ENCODE measurements at places on chromosomes 1 and 21.

DNA sequence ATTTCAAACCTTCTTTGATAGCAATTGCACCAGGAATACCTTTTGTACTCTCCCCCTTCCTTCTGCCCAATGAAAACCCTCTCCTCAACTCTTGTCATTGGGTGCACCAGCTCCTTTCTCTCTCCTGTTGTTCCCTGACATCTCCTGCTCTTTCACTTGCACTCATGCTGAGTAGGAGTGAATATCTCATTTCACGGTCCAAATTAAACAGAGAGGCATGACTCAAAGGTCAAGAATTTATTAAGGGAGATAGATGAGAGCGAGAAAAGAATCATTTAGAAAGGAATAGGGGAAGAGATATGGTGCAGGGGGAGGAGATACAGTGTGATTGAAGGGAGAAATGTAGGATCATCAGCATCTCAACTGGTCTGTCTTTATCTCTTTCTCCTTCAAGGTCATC is 22.1 kb downstream of the AIM2 start:
- DNase-seq = no peak

DNA sequence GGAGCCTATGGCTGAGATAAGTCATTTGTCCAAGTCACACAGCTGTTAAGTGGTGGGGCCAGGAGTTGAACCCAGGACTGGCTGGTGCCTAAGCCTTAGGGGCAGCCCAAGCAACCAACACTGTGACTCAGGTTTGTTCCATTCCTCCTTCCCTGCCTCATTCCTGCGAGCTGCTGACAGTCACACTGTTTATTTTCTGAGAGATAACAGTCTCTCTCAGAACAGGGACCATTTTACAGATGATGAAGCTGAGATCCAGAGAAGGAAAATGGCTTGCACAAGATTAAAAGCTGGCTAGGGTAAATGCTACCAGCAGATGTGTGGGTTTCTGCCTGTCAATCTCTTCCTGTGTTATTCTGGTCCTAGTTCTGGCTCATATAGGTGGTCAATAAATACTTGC is 24.3 kb upstream of the TCEA3 start:
- DNase-seq = no peak

- DNase-seq = no peak
Observed at GRCh38 chr21:28783641-28784185, 209.0 kb downstream of the LTN1 start.

DNA sequence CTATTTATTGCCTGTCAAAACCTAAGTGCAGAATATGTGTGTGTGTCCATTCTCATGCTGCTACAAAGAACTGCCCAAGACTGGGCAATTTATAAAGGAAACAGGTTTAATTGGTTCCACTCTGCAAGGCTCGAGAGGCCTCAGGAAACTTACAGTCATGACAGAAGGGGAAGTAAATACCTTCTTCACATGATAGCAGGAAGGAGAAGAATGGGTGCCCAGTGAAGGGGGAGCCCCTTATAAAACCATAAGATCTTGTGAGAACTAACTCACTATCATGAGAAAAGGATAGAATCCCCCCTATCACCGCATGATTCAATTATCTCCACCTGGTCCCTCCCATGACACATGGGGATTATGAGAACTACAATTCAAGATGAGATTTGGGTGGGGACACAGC is 300.7 kb upstream of the SNX7 start:
- DNase-seq = no peak

GRCh38 chr1:174206148-174206836 is 47.0 kb downstream of the RABGAP1L start:
- no peak for DNase-seq

Measured in stimulated activated CD4-positive, alpha-beta T cell treated with anti-CD3 and anti-CD28 coated beads, Interleukin-15, amount 100 ng/mL, for 48 hours (primary cell).